ENCODE measurements at places on chromosomes 3 and 15.

- DNase-seq = no peak
Observed at GRCh38 chr3:157317895-157318294, 118.8 kb upstream of the PTX3 start.

DNA sequence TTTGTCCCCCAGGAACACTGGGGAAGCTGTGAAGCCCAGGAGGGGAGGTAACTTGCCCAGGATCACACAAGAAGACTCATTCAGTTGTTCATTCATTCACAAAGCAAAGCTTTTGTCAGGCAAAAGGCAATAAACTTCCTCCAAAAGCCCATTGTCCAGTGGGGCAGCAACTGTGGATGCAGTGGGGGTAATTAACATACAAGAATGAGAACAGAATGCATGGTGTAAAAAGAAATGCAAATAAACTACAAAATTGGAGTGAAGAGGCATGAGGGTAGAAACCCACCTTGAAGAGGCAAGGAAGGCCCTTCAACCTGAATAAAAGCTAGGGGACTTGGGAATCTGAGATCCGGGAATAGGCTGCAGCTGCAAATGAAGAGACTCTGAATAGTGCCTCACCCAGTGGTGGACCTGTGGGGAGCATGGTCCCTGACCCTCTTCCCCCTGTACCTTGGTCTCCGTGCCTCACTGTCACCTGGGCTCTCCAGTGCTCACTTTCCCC lies 363.6 kb downstream of the CLSTN2 start:
- no peak for DNase-seq

GRCh38 chr3:98536456-98537017 lies 4.8 kb downstream of the GPR15 start:
- no peak for DNase-seq

DNA sequence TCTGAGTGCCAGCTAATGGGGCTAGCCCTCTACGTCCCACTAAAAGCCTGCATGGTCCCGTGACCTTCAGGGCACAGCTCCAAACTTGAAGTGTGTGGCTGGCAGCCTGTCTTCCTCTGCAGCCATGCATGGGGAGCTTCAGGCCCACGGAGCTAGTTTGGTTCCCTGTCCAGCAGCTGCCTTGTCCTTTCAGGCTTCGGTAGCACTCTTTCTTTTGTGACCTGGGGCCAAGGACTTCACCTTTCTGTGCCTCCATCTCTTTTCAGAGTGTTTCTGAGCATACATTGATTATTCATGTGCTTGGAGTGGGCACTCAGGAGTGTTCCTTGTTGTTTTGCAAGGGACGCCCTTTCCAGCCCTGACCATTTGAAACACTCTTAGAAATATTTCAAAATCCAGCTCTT lies 155.2 kb downstream of the DNAJB8 start:
- DNase-seq = no peak

GRCh38 chr15:62809968-62810260 lies 232.6 kb upstream of the TPM1 start:
- DNase-seq = no peak

DNA sequence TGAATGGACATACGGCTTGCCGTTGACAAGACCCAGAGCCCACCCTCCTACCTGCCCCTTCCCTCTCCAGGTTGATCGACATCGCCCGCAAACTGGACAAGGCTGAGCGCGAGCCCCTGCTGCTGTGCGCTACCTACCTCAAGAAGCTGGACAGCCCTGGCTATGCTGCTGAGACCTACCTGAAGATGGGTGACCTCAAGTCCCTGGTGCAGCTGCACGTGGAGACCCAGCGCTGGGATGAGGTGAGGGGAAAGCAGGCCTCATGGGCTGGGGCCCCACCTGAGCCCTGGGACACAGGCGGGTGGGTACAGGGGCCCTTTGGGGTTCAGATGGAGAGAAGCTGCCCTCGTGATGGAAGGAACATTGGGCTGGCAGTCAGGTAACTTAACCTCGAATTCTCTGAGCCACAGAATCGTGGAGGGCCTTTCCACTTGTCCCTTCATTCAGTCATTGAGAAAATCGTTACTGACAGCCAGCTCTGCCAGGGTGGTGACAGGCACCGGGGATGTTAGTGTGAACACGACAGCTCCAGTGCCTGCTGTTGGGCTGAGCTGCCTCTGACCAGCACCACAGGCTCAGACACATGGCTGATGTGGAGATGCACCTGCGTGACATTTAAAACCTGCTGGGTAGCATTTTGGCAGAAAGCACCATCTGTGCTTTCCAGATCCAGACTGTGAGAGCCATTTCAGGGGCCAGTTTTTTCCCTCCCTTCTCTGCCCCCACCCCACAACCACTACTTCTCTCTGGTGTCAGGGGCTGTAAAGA lies 25.6 kb upstream of the RHO start:
- no peak for DNase-seq

- DNase-seq = peak; percentile 16
Observed at GRCh38 chr3:138417559-138417982, 16.8 kb upstream of the ESYT3 start.

DNA sequence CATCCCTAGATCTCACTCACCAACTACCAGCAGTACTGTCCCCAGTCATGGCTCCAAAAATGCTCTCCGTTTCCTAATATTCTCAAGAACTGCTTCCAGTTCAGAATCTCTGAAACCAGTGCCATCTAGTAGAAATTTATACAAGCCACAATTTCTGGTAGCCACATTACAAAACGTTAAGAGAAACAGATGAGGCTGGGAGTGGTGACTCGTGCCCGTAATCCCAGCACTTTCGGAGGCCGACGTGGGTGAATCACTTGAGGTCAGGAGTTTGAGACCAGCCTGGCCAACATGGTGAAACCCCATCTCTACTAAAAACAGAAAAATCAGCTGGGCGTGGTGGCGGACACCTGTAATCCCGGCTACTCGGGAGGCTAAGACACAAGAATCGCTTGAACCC lies 78.4 kb upstream of the RAD18 start:
- no peak for DNase-seq

- DNase-seq = no peak
Observed at GRCh38 chr3:190586631-190587011, 72.7 kb downstream of the IL1RAP start.

- no peak for DNase-seq
Observed at GRCh38 chr3:120461416-120461815, 10.6 kb upstream of the FSTL1 start.

GRCh38 chr3:192915304-192915703 lies 2.4 kb downstream of the MB21D2 start:
- no peak for DNase-seq

GRCh38 chr3:23192816-23193215 lies 10.3 kb upstream of the UBE2E2 start:
- no peak for DNase-seq

DNA sequence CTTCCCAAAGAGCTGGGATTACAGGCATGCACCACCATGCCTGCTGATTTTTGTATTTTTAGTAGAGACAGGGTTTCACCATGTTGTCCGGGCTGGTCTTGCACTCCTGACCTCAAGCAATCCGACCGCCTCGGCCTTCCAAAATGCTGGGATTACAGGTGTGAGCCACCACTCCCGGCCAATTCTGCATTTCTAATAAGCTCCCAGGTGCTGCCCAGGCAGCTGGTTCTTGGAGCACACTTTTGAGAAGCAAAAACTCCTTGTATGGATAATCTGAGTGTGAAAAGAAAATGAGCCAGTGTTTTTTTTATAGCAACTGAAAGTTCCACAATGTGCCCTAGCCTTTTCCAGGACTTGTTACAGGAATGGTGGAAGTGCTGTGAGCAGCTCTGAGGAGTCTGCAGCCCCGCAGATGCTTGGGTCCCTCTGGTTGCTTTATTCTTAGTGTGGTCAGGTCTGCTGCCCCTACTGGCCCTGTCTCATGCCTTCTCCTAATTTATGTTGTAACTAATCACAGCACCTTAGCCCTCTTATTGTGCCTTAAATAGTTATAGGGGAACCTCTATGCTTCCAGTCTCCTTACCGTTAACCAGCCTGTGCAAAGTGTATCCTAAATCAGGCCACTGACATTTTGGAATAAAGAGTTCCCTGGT lies 13.5 kb upstream of the KCNAB1 start:
- no peak for DNase-seq

DNA sequence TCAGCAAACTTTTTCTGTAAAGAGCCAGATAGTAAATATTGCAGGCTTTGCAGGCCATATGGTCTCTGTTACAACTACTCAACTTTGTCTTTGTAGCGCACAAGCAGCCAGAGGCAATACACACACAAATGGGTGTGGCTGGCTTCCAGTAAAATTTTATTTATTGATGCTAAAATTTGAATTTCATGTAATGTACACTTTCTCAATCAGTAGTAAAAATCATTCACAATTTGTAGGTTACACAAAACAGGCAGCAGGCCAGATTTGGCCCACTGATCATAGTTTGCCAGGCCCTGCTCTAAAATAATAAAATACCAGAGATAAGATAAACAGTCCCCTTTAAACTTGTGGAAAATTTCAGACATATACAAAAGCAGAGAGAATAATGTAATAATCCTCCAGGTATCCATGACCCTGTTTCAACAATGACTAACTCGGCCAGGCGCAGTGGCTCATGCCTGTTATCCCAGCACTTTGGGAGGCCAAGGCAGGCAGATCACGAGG lies 330.3 kb downstream of the SHQ1 start:
- DNase-seq = no peak

DNA sequence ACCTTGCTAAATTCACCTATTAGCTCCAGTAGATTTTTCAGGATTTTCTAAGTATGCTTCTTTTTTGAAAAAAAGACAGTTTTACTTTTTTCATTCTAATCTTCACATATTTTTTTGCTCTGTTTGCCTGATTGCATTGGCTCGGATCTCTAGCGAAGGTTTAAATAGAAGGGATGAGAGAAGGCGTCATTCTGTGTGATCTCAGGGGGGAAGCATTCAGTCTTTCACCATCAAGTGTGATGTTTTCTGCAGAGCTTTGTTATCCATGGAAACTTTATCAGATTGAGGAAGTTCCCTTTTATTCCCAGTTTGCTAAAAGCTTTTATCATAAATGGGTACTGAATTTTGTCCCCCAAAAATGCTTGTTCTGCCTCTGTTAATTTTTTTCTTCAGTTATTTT lies 120.3 kb downstream of the LRRK1 start:
- no peak for DNase-seq

DNA sequence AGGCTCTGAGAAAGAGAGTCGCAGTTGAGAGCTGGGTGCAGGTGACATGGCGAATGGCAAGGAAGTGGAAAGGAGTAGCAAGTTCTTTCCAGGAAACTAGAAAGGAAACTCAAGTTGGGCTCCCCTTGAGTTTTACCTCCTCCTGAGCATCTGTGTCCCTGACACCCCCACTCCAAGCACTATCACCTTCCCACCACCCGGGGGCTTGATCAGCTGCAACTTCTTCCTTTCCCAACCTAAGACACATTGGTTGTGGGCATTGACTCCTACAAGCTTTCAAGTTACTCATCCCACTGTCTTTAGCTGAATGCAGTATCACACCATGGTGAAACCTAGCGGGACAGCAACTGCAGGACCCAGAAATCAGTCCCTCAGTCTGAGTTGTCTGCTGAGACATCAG lies 256.6 kb upstream of the NR2F2 start:
- no peak for DNase-seq

DNA sequence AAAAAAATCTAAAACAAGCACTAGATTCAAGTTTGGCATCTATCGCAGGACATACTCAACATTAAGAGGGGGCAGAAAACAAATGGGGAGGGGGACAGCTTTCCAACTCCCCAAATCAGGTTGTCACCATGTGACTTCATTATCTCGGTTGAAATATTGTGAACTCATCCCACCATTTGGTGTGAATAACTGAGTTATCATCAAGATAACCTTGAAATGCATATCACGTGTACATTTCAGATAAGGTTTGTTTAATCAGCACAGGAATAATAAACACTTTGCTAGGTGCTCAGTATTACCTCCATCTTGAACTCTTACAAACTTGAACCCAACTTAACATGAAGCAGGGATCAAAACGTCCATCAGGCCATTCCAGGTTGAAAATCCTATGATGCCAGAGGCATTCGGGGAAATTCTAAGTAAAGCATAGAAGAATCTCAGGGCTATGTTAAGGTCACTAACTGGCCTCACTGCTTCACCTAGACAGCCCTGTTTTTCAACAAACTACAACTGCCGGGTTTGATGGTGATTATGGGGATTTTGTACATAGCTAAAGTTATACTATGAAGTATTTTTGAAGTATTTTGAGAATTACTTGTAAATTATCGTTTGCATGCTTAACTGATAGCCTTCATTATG lies 3.0 kb upstream of the ARHGAP31 start:
- no peak for DNase-seq

- no peak for DNase-seq
Observed at GRCh38 chr15:72375501-72375845, 341 bp downstream of the HEXA start.

DNA sequence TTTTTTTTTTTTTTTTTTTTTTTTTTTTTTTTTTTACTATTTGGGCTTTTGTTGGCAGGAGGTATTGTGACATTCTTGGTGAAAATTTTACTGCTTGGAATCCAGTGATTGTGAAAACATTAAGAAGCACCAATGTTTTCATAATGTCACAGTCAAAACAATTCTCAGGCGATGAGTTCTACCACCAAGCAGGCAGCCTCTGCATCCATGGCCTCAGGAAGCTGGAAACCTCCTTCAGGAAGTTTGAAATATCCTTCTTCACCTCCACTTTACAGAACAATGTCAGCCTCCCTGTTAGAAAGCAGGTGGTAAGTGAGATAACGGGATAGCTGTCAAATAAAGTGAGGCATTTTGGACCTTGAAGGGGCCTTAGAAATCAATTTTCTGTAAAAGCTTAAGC lies 98.3 kb downstream of the MEX3B start:
- no peak for DNase-seq

DNA sequence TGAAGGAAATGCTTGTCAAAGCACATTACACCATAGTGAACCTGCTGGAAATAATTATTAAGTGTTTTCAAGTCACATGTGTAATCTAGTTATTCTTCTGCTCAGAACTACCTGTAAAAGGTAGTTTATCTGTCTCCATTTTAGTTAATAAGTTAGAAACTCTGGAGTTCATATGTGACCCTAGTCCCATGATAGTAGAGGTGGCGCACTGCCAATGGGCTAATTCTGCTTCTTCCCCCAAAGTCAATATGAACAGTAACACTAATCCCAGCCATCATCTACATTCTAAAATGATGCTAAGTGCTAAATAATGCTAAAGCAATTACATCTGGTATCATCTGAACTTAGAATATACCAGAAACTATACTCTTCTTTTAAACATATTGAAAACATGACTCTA lies 361.0 kb upstream of the NECTIN3 start:
- DNase-seq = no peak

GRCh38 chr3:192186498-192186897 lies 540.8 kb downstream of the FGF12 start:
- DNase-seq = no peak

DNA sequence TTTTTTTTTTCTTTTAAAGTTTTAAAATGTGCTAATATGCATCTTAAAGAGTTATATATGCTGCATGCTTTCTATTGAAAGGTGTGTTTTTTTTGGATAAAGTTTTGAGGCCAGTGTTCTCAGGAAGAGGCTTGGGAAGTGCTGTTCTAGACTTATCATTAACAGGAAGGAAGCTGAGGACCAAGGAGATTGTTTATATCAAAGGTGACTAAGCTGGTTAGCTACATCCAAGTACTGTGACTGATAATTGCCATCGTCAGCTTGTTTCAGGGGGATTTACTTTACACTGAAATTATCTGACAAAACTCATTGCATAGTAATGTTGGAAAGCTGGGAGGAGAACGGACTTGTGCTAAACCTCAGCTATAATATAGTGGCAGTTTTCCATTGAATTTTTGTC lies 36.3 kb upstream of the UTS2B start:
- no peak for DNase-seq

Data from stimulated activated CD4-positive, alpha-beta T cell treated with anti-CD3 and anti-CD28 coated beads, TNF-alpha, amount 100 ng/mL, for 4 hours (primary cell).